ENCODE measurements at places on chromosomes 7 and 10. TPM values are rescaled to one million over a fixed set of nuclear protein-coding genes. Genes with fewer than 3 reads are reported as not detected.

The SCART1 gene
- 2.4 TPM for total RNA-seq

The INSYN2A gene
- not detected for total RNA-seq

The CYP2C19 gene
- not detected for total RNA-seq

The IQCE gene
- 9.7 TPM for total RNA-seq

The RAPGEF5 gene
- total RNA-seq = 5.6 TPM

The SORBS1 gene
- 3.7 TPM for total RNA-seq

The PNLIPRP1 gene
- total RNA-seq = not detected

The DOCK4 gene
- 25.4 TPM for total RNA-seq

The PRKAR2B gene
- total RNA-seq = 1.5 TPM

The NRCAM gene
- not detected for total RNA-seq

The PIK3CG gene
- total RNA-seq = not detected

The NOS3 gene
- total RNA-seq = 2.5 TPM

The HOXA11 gene
- total RNA-seq = 26.6 TPM

The TAF3 gene
- total RNA-seq = 1.2 TPM

The ASAH2B gene
- total RNA-seq = 19.6 TPM

The FAM25C gene
- total RNA-seq = not detected

The GPR146 gene
- 2.0 TPM for total RNA-seq

The KCNIP2 gene
- total RNA-seq = 1.5 TPM

The C10orf143 gene
- total RNA-seq = 0.29 TPM

The SEMA3E gene
- 5.9 TPM for total RNA-seq

The IFRD1 gene
- total RNA-seq = 73.4 TPM

The TEX47 gene
- not detected for total RNA-seq

The CHST15 gene
- total RNA-seq = 16.4 TPM

The SPDYE6 gene
- not detected for total RNA-seq

The ZNF511 gene
- total RNA-seq = 78.4 TPM

The BCCIP gene
- 64.8 TPM for total RNA-seq

The LBX1 gene
- not detected for total RNA-seq

The ATXN7L1 gene
- 16.0 TPM for total RNA-seq

The ACTL6B gene
- total RNA-seq = not detected

The COL1A2 gene
- not detected for total RNA-seq

The SMARCD3 gene
- total RNA-seq = 8.6 TPM

The ASB10 gene
- not detected for total RNA-seq

The COL28A1 gene
- 0.26 TPM for total RNA-seq

The P4HA1 gene
- total RNA-seq = 181 TPM

The NFE2L3 gene
- 45.2 TPM for total RNA-seq

The PARG gene
- 85.4 TPM for total RNA-seq

The CRYGN gene
- total RNA-seq = not detected

The WDR11 gene
- total RNA-seq = 29.3 TPM

The DLX5 gene
- 0.23 TPM for total RNA-seq

The CALHM3 gene
- 4.1 TPM for total RNA-seq

The OR2A14 gene
- total RNA-seq = not detected

The SAMD9 gene
- 3.0 TPM for total RNA-seq

The WDR37 gene
- total RNA-seq = 7.1 TPM

The PNLIPRP2 gene
- total RNA-seq = not detected

The PTPN20 gene
- 3.9 TPM for total RNA-seq

The ZNF804B gene
- total RNA-seq = not detected

The ACBD7 gene
- 5.4 TPM for total RNA-seq

The CYP26C1 gene
- not detected for total RNA-seq

The NRF1 gene
- total RNA-seq = 13.6 TPM

The EN2 gene
- total RNA-seq = 2.3 TPM

The CTAGE6 gene
- not detected for total RNA-seq

The ACSM6 gene
- not detected for total RNA-seq

The NANOS1 gene
- 5.4 TPM for total RNA-seq

The SLC18A3 gene
- not detected for total RNA-seq

The UBE3C gene
- 86.6 TPM for total RNA-seq

The LARP4B gene
- total RNA-seq = 33.9 TPM
